ENCODE measurements at places on chromosomes 2 and 18.

DNA sequence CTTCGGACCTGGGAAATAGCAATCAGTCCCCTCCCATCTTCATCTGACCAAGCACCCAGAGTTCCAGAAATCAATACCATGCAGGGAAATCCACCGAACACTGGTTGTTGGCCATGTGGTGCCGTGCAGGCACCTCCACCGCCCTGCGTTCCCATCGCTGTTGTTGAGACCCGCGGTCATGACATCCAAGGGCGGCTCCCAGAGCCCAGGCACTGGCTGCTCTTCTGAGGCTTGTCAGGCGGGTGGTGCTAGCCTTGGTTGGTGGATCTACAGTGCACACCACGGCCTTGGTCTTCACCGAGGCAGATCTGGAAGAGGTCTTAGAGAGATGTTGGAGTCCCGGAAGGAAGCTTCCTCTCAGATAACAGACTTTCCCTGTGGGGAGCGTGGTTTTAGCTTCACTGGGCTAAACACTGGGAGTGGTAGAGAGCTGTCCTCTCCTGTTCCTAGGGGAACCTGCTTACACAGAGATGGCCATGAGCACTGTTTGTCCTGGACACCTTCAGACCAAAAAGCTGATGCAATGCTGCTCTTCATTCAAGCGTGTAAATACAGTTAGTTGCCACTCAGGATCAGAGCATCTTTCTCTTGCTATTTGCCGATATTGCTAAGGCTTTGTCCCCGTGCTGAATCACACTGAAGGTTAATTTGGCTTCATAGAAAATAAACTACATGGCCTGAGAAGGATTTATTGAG, 58.3 kb downstream of the SMIM21 start:
- no peak for DNase-seq

DNA sequence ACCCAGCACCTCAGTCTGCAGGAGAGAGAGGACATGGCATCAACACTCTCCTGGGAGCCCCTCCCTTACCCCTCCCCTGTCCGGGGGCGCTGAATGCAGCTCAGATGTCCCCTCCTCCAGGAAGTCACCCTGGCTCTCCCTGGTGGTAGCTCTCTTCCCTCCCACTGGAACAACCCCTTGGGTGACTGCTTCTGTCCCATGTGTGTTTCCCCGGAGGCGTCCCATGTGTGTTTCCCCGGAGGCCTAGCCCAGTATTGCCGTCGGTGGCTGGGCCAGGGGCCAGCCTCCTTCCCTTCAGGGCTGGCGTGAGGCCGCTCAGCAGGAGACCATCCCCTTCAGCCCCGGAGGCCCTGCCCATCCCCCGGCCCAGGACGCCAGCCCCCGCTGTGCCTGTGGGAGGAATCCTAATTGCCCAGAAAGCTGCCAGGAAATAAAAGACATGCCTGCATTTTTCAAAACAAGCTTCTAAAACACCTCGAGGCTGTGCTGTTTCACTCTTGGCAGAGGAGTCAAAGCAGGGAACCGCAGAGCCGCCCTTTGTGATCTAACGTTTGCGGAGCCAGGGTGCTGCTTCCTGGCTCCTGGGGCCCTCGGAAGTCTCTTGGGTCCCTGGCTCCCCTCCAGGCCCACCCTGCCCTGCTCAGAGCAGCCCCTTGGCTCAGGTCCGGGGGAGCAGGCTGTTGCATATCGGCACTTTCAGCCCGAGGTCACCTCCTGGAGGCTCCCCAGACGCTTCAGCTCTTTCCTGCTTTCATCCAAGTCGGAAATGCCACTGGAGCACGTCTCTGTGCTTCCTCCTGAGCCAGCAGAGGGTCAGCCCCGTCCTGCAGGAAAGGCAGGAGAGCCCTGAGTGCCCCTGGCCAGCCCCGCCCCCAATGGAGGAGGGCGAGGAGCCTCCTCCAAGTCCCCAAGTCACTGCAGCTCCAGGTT, 11.4 kb downstream of the SNED1 start:
- DNase-seq: peak; percentile 31

GRCh38 chr2:206512999-206513398, 69.7 kb downstream of the ADAM23 start:
- no peak for DNase-seq

DNA sequence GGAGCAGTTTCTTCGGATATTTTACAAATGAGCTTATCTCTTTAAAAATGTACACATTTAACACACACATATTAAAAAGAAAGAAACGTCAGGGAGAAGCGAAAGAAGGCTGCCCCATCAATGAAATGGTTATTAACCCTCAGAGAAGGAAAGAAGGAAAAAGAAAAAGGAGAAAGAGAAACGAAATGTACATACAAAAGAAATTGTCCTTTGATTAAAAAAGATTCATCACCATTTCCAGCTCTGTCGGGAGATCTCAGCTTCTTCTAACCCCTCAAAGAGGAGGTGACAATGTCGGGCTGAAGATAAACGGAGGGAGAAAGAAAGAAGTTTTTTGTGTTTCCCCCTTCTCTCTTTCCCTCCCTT, 1.5 kb downstream of the IKZF2 start:
- DNase-seq: no peak

- no peak for DNase-seq
Observed at GRCh38 chr2:177338177-177338721, 54.3 kb upstream of the AGPS start.

- DNase-seq: no peak
Observed at GRCh38 chr2:162022290-162022945, 51.6 kb downstream of the DPP4 start.

DNA sequence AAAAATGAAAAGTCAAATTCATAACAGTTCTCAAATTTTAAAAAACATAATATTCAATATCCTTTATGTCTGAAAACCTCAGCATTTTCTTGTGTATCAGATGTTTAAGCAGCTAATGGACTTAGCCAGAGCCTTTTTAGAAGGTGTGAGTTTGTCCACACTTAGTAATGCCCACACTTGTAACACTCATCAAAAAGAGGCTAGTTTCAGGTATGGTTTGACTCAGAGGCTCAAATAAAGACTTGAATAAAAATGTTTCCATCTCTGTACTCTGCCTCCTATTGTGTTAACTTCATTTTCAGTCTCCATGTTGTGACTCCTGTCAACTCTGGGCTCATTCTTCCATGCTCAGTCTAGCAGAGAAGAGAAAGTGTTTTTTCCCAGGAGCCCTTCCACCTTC, 311.6 kb downstream of the IRS1 start:
- DNase-seq: no peak

GRCh38 chr2:13696601-13697000, 935.9 kb upstream of the LRATD1 start:
- DNase-seq: no peak

DNA sequence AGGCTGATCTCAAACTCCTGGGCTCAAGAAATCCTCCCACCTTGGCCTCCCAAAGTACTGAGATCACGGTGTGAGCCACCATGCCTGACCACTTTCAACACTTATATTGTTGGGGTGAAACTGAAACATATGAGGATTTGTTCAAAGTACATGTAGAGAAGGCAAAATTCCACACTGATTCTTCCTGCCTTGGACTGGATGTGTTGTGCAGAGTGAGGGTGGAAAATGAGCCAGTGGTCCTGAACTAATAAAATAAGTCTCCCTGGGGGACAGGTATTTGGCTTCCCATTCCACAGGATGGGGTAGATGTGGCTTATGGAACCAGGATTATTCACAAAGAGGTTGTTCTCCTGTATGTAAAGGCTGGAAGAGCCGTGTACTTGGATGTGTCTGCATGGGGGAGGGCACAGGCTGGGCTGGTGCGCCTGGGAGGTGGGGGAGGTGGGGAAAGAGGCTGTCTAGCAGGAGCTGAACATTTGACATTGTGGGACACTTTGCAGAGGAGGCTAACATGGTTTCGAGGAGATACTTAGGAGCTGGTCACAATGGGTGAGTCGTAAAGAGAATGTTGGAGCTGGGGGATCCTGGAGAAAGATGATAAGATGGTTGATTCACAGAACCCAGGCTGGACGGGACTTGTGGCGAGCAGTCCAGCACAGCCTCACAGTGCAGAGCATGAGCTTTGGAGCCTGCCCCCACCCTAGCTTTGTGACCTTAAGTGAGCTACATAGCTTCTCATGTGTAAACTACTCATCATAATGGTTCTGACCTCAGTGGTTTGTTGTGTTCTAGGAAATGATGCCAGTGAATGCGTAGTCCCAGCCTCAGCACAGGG, at the start of gene TXNDC2:
Gene TXNDC2, plus strand, starts transcription at position 804 of the 835 bp plus-strand sequence. CDS start 708 bp downstream, outside the sequence.
- no peak for DNase-seq

- no peak for DNase-seq
Observed at GRCh38 chr2:208000701-208001395, 24.5 kb downstream of the PLEKHM3 start.

- no peak for DNase-seq
Observed at GRCh38 chr2:103324671-103325070, 562.8 kb downstream of the TMEM182 start.

GRCh38 chr2:110863726-110864125, 131.4 kb downstream of the ACOXL start:
- no peak for DNase-seq

GRCh38 chr2:142484111-142484510, 353.3 kb upstream of the LRP1B start:
- no peak for DNase-seq
